ENCODE measurements at places on chromosomes 6 and 20.

DNA sequence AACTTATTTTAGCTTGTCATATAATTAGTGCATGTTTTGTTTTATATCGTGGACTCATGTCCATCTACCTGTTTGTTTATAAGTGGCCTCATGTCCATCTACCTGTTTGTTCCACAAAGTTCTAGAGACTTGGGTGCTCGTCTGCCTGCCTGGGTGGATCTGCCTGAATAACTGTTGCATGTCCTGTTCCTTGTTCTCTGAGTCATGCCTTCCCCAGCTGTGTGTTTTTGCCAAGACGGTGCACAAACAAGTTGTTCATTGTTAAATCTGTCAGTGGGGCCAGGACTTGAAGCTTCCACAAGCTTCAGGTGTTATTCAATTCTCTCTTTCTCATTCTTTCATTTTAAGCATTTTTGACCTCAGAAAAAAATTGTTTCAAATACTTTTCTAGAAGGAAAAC is 358.0 kb upstream of the CITED2 start:
- no peak for DNase-seq

DNA sequence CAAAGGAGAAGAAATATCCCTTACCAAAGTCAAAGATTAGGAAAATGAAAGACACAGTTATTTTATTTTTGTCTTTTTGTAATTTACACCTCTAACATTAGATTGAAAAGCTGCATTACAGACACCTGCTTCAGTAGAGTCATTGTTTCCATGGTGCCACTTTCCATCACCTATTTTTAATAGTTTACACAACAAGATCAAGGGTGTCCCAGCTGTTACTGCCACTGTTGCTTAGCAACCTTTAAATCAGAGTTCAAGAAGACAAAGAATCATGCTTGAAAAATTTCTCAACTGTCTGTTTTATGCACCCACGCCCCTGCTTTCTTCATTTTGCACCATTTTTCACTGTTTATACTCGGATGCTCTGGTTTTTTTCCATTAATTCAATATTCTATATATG is 668.2 kb upstream of the GJE1 start:
- no peak for DNase-seq

- peak; percentile 65 for DNase-seq
Measured at GRCh38 chr6:35327349-35328027, 14.9 kb upstream of the PPARD start.

DNA sequence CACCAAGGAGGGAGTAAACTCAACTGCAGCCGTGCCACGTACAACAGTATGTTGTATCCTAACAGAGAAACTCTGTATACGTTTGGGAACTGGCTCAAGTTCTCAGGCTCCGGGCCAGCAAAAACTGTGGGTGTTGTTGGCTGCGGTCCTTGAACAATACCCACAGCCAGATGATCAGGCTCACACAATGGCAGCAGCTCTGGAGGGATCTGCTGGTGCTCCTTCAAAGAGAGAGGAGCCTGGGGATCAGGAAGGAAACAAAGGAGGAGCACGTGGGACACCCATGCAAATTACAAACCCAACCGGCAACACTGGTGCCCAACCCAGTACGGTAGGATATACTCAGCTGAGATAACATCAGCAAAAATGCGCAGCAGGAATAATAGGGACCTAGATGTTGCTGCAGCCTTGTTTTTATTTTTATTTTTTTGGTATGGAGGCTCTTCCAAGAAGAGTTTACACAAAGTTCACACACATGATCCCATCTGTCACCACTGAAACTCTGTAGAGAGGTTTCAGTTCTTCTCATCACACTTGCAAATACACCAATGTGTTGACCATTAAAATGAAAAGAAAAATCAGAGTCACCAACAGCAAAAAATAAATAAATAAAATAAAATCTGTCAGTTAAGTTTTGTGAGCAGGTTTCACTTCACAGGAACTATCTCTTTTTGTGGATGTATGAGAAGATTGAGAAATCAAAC is 41.2 kb upstream of the PDE10A start:
- DNase-seq: no peak

GRCh38 chr20:38119446-38119845 is 45.6 kb downstream of the TGM2 start:
- DNase-seq: no peak

DNA sequence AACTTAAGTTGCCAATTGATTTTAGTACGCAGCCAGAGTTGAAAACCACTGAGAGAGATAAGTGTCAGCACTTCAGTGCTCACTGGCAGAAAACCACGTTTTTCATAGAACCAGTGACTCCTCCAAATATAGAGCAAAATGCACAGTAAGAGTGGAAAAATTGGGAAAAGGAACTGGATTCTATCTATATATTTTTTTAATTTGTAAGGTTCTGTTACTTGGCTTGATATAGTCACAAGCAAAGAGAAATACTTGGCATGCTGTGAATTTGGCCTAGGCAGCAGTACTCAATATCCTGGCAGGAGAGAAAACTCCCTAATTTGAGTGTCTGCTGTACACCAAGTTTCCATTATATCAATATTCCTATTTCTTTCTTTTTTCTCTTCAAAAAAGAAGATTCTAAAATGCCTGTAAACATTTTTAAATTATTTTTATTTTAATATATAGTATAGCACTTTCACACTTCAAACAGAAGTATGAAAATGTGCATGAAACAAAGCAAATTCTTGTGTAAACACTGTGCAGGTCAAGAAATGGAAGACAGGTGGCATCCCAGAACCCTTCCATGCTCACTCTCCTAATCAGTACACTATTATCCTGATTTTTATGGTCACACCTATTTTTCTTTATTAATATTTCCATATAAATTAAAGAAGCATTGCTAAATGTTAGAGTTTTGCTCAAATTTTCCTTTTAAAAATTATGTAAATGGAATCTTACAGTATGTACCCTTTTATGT is 561.8 kb upstream of the RNF217 start:
- DNase-seq: no peak

DNA sequence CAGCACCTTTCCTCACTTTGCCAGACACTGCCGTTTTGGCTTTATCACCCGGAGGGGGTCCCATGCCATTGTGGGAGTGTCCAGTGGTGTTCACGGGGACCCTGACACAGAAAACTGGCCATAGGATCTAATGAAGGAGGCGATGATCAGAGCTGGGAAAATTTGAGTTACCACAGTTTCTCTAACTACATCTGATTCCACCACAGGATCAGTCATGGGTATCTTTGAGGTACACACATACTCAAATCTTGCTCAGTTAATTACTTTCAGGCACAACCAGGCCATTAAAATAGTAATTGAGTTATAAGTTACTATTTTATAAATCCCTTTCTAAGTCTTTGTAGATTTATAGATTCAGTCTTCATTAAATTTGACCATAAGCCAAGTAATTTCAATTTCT is 215.1 kb downstream of the PRL start:
- DNase-seq: no peak

Data from stimulated activated CD8-positive, alpha-beta memory T cell treated with anti-CD3 and anti-CD28 coated beads, Interleukin-4, amount 100 ng/mL, for 1 hour (primary cell).